ENCODE measurements at places on chromosomes 3 and 15.

- DNase-seq, result no peak
Observed at GRCh38 chr3:182364723-182365650, 428.3 kb upstream of the ATP11B start.

DNA sequence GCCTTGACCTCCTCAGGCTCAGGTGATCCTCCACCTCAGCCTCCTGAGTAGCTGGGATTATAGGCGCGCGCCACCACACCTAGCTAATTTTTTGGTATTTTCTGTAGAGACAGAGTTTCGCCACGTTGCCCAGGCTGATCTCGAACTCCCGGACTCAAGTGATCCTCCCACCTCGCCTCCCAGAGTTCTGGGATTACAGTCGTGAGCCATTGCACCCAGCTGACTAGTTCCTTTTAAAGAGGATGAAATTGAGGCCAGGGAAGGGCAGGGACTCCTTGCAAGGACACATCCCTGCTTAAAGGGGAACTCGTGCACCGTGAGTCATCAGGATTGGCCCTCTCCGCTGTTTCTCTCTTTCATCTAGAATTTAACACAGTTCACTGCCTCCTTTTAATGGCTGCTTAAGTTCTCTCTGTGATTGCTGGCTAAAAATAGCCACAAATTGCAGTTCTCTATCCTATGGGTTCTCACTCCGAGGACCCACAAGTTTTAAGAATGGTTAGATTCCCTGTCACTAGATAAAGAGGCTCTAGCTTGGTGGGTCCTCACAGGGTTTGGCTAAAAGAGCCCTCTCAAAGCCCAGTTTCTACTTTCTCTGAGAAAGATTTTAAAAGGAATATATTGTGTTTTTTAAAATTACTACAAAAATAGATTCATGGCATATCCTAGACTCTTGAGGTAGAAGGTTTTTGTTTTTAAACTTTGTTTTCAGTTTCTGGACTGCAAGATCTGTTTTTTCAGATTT lies 1.4 kb downstream of the CRTAP start:
- DNase-seq, result peak; percentile 90

DNA sequence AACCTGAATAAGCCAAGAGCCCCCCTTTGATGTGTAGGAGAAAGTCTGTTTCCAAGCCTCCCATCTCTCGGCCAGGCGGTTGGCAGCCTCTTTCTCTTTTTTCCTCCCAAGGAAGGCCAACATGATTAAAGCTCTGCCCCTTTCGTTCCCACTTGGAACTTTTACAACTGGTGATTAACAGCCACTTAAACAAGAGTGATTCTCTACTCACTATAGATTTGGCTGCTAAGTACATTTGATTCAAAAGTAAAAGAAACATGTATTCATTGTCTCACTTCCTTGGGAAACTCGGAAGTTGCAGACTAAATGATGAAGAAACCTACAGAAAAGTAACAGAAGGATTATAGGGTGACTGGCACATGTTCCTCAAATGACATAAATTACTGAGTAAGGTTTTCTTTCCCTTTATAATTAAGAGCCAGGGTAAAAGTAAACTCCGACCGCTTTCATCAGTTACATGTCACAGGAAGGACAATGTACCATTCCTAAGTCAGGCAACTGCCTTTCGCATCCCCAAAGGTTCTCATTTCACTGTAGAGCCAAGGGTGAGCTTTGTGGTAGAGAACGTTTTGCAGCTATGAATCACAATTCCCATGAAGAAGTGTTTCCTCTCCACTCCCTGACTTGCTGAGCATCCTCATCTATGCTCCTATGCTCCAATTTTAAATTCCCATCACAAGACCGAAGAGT lies 72.7 kb downstream of the MB21D2 start:
- DNase-seq, result no peak

DNA sequence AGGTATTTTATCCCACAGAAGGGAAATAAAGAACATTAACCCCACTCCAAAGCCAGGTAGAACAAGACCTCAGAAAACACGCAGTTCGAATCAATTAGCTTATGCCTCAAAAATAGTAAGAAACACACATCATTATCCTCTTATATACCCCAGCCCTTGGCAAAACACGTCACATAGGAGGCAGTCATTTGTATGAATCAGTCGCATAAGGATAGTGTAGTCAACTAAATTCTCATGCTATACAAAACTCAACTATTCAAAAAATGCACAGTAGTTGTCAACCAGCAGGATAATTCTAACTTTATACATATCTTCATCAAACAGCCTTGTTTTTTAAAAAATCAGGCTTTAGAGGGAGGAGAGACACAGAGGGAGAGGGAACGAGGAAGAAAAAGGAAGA lies 298.4 kb downstream of the FOXP1 start:
- DNase-seq, result no peak

DNA sequence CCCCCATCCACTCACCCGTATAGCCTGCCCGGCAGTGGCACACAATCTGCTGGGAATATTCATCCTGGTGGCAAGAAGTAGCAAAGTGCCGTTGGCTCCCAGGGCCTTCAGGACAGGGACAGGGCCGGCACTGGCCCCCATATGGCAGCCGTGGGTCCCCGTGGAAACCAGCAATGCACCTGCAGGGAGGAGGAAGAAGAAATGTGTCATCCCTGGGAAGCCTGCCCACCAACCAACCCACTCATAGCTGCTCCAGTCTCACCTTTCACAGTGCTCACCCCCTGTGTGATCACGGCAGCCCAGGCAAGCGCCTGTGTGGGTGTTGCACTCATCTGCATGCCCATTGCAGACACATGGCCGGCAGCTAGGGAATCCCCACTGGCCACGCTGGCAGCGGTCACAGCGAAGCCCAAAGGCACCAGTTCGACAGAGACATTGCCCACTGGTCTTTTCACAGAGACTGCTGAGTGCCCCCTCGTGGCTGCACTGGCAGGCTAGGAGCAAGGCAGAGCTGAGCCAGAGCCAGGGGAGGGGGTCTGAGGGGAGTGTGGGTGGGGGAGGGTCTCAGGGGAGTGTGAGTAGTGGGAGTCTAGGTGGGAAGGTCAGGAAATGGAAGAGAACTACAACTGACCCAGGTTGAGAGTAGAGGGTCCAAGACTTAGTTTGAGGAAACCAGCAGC lies 4.5 kb upstream of the USP19 start:
- no peak for DNase-seq

- peak; percentile 9 for DNase-seq
Observed at GRCh38 chr3:54572197-54572895, 355.5 kb downstream of the LRTM1 start.

DNA sequence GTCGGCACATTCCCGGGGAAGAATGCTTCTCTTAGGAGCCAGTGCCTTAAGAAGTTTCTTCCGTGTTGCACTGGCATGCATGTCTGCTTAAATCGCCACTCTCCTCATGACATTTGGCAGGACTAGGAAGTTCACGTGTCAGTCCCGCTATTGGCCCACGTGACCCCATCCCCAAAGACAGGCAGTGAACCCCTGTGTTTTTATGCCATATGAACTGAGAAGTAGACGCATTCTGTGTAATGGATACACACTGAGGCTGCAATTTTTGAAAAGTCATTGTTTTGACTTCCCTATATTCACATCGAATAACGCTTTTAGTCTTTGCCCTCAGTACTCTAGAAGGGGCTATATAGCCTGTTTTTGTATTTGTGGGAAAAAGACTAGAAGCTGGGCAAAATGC lies 125.6 kb upstream of the TBL1XR1 start:
- DNase-seq, result no peak

DNA sequence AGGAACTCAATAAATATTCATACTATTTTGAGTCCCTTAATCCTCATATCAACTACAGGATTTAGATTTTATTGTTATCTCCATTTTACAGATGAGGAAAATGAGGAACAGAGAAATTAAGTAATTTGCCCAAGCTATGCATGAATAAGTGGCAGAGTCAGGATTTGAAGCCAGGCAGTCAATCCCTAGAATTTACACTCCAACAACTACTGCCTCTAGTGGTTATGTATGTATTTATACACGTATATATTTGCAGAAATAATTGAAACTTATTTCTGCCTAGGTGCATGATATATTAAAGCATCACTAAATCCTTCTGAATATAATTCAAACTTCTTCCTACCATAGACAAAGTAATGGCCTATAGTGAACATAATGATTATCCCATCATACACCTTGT lies 137.4 kb downstream of the SERPINI1 start:
- DNase-seq, result no peak

DNA sequence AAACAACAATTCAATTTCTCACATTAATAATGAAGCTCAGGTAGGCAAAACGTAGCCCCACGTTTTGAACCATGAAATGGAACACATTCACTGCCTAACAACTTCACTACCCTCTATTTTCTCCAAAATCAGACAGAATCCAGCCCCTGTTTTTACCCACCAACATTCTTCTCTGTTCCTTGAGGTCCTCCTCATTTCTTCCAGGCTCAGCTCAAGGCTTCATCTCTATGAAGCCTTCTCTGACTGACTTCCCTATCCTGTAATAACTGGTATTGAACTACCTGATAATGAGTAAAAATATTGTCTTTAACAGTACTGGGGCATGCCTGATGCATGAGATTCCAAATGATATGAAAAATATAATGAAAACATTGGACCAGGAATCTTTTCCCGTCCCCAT lies 2.2 kb downstream of the TFRC start:
- DNase-seq, result no peak

DNA sequence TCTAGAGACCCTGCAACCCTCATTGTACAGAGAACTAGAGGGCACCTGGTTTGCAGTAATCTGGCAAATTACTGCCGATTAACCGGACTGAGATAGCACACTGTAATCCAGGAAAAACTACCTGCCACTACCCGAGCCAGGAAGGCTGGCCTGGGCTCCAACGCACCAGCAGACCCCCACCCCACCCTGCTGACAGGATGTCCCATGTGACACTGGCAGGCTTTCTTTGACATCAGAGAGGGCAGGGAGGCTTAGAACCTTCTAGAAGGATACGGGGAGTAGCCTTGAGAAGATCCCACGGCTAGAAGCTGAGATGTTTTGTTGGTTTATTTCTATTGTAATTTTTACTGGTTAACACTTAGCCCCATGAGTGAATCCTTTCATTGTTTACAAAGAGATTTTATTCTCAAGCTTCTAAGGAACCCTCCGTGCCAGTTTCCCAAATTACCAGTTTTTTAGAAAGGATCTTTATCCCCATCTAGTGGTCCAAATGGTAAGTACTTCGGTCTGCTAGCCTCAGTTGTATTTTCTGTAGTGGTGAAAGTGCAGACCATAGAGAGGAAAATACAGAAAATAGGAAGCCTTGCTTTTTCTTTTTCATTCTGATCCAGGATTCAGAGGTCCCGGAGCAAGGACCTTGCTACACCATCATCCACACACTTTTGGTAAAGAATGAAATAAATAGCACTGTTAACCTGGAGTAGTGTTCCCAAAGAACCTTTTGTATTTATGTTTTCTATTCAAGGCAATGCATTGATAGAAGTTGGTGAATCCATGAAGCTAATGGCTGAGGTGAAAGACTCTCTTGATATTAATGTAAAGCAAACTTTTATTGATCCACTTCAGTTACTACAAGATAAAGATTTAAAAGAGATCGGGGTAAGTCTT lies 81.9 kb upstream of the ADAMTSL3 start:
- DNase-seq, result no peak
